Activated T-helper 1 cell treated with Interleukin-2 at 50 U/mL for 16 hours (primary cell): ENCODE measurements at places on chromosomes 2 and 18.

- DNase-seq, result no peak
These were observed 9.6 kb upstream of the ITPRIPL1 start for GRCh38 chr2:96315400-96316071.

GRCh38 chr2:28558918-28559317 lies 63.1 kb downstream of the PLB1 start:
- no peak for DNase-seq

DNA sequence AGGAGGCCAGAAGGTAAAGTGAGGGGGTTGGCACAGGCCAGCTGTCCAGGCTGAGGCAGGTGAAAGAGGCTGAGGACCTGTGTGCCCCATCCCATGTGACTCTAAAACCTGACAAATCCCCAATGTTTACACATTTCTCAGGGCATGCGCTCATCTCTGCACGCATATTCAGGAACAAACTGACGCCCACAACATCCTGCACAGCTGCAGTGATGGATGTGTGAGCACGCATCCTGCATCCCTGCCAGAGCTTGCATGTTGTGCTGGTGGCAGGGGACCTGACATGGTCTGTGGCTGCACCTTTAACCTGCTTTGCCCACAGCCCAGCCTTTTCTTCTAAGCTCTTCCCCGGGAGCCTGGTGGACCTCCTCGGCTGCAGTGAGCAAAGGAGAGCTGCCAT lies 83.1 kb downstream of the FBXO15 start:
- DNase-seq, result no peak

GRCh38 chr2:53863538-53864227 lies 3.9 kb upstream of the GPR75 start:
- no peak for DNase-seq

- no peak for DNase-seq
These were observed 64.6 kb upstream of the CDCA7 start for GRCh38 chr2:173290046-173290445.

DNA sequence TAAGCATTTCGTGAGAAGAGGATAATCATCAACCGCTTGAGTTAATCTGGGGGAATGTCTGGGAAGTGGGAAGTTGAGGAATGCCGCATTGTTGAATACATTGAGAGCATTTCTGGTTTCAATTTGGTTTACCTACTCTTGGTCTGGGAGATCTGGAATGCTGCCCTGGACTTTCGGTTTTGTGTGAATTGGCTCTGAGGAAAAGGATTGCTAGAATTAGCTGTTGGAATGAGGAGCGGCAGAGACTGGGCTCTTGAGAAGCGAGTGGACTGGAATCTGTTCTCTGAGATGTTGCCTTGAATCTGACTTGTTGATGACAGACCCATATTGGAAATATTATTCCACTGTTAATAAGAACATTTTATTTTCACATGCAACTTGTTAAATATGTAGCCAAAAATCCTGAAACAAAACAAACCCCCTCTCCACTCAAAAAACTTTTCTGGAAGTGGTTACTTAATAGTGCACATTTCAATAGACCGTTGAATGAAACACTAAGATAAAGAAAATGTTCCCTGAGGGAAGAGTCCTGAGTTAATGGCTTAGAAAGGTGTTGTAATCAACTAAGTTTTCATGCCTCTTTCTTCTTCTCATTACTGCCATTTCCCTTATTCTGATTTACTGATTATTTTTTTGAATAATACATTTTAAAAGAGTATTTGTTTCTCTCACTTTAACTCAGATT lies 50.8 kb downstream of the PTPRM start:
- DNase-seq, result no peak

DNA sequence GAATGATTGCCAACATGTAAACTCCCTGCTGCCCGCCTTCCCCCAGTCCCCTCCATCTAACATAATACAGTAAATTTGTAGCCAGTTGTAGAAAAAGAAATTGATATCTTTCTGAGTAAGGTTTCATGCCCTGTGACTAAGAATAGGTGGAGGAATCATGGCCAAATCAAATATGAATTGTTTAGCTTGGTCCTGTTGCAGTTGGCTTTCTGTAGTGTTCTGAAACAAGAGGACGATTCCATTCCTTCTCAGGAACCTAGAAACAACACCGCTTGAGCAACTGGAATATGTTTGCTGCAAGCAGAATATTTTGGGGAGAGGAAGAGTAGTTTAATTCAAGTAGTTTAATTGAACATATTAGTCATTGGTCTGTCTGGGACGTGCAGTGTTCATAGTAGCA lies 7.0 kb upstream of the DRC1 start:
- no peak for DNase-seq

GRCh38 chr18:56402872-56403516 lies 235.4 kb downstream of the TXNL1 start:
- no peak for DNase-seq

- no peak for DNase-seq
These were observed 1313.2 kb upstream of the NRXN1 start for GRCh38 chr2:52345082-52345481.

GRCh38 chr2:69171116-69171896 lies 158.3 kb downstream of the ANTXR1 start:
- DNase-seq, result no peak

GRCh38 chr2:17962876-17963275 lies 84.4 kb downstream of the KCNS3 start:
- DNase-seq, result no peak
